ENCODE measurements at places on chromosomes 1 and 21.

- DNase-seq, result no peak
These were observed 203.6 kb upstream of the GRIK3 start for GRCh38 chr1:37237948-37238347.

GRCh38 chr1:4397196-4397595 lies 257.2 kb upstream of the AJAP1 start:
- no peak for DNase-seq

DNA sequence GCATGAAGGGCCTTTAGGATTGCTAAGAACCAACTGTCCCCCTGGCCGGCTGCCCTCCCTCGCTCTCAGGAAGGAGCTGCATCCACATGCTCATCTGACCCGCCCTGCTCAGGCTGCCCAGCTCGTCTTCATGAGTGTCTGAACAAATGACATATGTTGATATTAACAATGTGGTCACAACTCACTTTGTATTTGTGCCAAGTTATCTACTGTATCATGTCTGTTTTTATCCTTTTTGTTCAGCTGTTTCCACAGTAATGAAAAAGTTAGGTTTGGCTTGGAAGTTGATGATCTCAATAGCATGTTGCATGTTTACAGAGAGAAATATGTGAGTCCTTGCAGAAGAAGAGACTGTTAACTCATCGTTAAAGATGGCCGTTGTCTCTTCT lies 75.1 kb downstream of the PHTF1 start:
- DNase-seq, result no peak

DNA sequence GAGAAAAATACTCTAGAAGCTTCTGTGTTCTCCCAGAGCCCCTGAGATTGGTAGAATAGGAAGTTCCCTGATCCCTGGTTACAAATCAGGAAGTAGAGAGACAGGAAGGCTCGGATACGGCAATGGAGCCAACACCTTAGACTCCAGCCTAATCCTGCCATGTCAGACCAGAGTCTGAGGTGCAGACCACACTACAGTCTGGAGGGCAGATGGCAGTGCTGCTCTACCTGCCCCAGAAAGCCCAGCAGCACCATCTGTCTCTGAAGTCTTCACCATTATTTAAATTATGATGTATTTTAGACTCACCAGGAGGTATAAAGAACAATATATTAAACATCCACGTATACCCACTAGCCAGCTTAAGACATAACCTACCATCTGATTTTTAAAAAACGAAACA lies 93.0 kb downstream of the MTR start:
- DNase-seq, result no peak

DNA sequence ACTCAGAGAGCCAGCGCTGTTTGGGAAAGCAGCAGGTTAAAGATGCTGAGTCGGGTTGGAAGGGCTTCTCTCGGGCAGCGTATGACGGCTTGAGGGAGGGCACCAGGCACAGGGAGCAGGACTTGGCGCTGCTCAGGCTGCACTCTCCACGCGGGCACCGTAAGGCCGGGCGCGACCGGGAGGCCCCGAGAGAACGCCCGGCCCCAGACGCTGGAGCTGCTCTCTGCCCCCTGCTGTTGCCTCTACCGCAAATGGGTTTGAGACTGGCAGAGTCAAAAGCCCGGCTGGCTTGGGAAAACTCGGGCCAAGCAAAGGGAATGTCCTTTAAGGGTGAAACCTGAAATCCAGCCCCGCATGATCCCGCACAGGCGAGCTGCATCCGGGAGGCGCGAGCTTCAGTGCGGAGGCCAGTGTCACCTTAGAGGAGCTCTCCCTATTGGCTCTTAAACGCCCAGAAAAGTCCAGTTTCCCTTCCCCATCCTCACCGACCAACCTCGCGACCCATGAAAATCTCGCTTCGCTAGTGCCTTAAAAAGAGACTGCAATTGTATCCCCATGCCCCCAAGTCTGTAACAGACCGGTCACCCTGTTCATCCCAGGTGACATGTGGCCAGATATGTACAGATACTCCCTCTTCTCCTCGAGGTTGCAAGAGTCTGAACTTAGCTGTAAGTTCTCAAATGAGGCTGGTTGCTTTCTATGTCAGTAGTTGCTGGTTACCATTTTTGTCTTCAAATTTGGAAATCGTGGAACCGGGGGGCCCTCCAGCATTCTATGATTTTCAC lies 1.1 kb downstream of the PRRX1 start:
- no peak for DNase-seq

DNA sequence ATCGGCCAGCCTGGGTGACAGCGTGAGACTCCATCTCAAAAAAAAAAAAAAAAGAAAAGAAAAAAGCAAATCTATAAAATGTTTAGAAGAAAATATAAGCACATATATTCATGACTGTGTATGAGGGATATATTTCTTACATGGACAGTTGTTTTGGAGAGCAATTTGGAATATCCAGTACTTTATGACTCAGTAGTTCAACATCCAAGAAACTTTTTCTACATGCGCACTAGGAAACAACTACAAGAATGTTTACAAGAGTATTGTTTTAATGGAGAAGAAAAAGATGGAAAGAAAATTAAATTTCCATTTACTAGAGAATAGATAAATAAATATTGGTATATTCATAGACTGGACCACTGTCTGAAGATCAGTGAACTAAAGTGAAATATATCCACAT lies 77.5 kb downstream of the MAST2 start:
- DNase-seq, result no peak

DNA sequence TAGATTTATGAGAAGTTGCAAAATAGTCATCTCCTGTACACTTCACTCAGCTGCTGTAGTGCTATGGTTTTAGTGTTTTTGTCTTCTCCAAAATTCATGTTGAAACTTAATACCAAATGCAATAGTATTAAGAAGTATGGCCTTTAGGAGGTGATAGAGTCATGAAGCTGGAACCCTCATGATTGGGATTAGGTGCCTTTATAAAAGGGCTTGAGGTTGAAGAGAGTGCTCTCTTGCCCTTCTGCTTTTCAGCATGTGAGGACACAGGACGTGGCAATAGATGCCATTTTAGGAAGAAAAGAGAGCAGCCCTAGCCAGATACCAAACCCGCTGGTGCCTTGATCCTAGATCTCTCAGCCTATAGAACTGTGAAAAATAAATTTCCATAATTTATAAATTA lies 87.6 kb downstream of the CTH start:
- no peak for DNase-seq

- no peak for DNase-seq
These were observed 24.4 kb upstream of the DOCK7 start for GRCh38 chr1:62712336-62713243.

- DNase-seq, result no peak
These were observed 48.7 kb upstream of the PRDM2 start for GRCh38 chr1:13651279-13651678.

- no peak for DNase-seq
These were observed 5.5 kb downstream of the AZIN2 start for GRCh38 chr1:33086384-33086850.

GRCh38 chr1:111873460-111874030 lies 115.9 kb downstream of the KCND3 start:
- no peak for DNase-seq

GRCh38 chr1:54577612-54578011 lies 29.6 kb downstream of the ACOT11 start:
- no peak for DNase-seq

GRCh38 chr1:192538407-192539296 lies 36.9 kb upstream of the RGS1 start:
- no peak for DNase-seq

GRCh38 chr1:2589431-2590232 lies 3.1 kb downstream of the PRXL2B start:
- DNase-seq, result no peak

GRCh38 chr1:215617979-215618378 lies 50.9 kb downstream of the KCTD3 start:
- DNase-seq, result no peak

DNA sequence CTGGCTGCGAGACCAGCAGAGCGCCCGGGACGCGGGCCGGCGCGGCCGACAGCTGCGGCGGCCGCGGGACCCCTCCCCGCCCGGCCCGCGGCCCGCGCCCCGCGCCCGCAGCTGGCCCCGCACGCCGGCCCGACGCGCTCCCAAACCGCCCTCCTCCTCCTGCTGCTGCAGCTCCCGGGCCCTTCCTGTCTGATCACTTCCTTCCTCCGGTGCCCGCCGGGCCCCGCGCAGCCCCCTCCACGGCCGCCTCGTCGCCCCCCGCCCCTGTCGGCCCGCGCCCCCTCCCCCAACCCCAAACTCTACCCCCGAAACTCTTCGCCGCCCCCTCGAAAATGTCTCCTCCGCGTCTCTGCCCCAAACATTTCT lies 594 bp downstream of the LUZP1 start:
- DNase-seq, result no peak

DNA sequence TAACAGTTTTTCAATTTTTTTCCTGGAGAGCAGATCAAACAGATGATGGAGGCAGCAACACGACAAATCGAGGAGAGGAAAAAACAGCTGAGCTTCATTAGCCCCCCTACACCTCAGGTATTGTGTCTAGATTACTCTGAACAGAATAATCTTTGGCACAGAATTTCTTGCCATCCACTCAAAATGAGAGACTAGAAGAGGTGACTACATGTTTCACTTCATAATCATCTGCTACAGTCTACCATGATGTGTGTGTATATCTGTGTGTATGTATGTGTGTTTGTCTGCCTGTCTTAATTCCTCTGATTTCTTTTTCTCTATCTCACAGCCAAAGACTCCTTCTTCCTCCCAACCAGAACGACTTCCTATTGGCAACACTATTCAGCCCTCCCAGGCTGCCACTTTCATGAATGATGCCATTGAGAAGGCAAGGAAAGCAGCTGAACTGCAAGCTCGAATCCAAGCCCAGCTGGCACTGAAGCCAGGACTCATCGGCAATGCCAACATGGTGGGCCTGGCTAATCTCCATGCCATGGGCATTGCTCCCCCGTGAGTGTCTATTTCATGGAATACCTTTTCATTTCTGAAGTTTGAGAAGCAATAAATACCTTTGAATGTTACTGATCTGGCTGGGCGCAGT lies 11.4 kb downstream of the PRPF3 start:
- DNase-seq, result no peak

- DNase-seq, result no peak
These were observed 45.1 kb downstream of the CDC7 start for GRCh38 chr1:91545506-91546300.

DNA sequence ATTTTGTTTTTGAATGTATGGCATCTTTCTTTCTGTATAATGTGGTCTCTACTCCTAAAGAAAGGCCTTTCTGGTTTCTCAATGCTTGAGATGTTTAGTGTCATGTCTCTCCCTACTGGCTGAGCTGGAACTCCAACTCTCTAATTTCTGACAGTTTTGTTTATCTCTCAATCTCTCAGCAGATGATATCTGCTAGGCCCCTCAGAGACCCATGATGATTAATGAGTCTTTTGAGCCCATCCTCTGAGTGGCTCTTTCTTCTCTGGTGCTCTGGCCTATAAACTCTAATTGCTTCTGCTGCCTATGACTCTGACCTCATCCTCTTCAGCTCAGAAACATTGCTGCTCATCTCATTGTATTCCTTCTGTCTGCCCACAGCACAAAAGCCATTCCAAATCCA lies 46.6 kb downstream of the CRB1 start:
- no peak for DNase-seq

DNA sequence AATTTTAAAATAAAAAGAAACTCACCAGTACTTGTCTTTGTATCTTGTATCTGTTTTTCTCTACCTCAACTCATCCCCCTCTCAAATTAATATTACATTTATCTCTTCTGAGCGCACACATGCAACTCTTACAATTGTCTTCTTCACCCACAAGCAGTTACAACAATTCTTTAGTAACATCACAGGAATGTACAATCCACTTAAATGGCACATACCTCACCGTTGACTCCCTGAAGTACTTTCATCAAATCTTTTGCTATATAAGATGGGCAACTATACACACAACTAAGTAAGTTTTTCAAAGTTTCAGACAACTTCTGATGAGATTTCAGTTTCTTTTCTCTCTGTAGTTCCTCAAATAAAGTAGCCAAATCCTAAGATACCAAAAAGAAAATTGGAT lies 28.3 kb downstream of the HEATR1 start:
- no peak for DNase-seq

DNA sequence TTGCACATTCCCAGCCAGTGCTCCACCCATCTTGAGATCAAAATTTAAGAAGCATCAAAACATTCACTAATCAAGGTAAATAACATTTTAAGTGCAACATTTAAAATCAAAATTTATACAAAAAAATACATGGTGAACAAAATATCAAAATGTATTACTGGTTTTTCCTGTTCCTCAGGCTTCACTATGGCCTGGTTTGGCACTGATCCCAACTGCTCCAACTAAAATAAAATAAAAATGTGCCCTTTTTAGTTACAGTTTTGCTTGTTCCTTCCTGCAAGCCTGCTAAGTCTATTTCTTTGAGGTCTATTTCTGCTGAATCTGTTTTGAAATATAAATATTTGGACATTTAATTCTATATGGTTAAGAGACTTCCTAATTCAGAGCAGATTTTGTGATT lies 54.9 kb downstream of the ADAMTS1 start:
- DNase-seq, result no peak

GRCh38 chr1:165053351-165053750 lies 303.2 kb downstream of the LMX1A start:
- DNase-seq, result no peak

GRCh38 chr1:184379111-184379752 lies 7.6 kb upstream of the C1orf21 start:
- DNase-seq, result no peak

GRCh38 chr21:26098772-26099397 lies 71.7 kb downstream of the APP start:
- DNase-seq, result no peak

- DNase-seq, result no peak
These were observed 4.5 kb upstream of the IER5 start for GRCh38 chr1:181083842-181084605.

DNA sequence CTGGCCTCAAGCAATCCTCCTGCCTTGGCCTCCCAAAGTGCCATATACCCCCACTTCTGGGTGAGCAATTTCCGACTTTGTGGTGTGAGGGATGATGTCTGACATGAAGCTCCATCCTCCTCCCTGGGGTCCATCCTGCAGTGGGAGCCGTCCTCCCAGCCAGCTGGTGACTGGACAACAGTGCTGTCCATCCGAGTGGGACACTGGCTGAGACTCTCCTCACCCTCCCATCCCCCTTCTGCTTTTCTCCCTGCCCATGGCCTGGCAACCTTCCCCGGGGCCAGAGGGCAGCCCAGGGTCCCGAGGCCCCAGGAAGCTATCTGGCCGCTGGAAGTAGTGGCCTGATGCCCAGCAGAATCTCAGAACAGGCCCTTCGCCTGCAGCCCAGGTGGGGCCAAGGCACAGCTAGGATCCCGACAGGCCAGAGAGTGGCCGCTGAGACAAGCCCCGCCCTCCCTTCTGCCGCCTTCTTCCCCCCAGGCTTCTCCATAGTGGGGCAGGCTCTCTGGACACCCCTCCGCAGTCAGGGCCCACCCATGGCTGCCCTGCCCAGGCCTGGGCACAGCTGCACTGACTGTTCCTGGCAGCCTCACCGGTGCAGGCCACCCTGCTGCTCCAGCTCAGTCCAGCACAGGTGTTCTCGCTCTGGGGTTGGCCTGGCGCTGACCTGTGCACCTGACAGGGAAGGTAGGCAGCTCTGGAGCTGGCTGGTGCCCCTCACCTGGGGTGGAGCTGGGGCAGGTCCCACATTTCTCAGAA lies 8.4 kb upstream of the FAAP20 start:
- no peak for DNase-seq

- DNase-seq, result no peak
These were observed 85.8 kb upstream of the IPO9 start for GRCh38 chr1:201742955-201743805.
